NB4 (cell line): ENCODE measurements at places on chromosomes 4 and X.

GRCh38 chr4:72553540-72554337 lies 15.3 kb downstream of the ADAMTS3 start:
- no peak for DNase-seq

- DNase-seq, result no peak
Observed at GRCh38 chrX:17226736-17227135, 148.3 kb upstream of the NHS start.

DNA sequence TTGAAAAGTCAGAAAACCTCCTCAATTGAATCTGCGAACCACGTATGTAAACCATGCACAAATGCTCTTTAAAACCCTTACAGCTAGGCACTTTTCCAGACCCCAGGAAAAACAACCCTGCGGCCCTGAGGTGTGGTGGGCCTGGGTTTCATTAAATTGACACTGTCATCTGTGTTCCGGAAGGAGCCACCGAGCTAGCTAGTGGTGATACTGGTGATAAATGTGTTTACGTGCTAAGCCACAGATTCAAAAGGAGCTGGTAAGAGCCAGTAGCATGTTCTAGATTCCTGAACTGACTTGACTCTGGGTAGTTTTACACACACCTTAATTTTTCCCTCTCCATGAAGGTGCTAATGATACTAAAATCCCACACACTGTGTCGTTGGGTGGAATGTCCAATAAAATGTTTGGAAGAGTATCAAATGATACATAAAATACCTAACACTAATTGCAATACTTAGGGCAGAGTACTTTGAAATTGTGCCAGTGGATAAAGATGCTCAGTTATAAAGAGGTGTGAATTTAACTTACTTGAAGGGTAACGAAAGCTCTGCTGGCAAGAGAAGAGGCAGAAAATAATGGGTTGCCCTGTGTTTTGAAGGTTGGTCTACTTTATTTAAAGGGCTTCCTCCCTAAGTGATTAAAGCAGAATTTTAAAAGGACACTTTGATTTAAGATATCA lies 8.5 kb downstream of the SMS start:
- DNase-seq, result no peak

DNA sequence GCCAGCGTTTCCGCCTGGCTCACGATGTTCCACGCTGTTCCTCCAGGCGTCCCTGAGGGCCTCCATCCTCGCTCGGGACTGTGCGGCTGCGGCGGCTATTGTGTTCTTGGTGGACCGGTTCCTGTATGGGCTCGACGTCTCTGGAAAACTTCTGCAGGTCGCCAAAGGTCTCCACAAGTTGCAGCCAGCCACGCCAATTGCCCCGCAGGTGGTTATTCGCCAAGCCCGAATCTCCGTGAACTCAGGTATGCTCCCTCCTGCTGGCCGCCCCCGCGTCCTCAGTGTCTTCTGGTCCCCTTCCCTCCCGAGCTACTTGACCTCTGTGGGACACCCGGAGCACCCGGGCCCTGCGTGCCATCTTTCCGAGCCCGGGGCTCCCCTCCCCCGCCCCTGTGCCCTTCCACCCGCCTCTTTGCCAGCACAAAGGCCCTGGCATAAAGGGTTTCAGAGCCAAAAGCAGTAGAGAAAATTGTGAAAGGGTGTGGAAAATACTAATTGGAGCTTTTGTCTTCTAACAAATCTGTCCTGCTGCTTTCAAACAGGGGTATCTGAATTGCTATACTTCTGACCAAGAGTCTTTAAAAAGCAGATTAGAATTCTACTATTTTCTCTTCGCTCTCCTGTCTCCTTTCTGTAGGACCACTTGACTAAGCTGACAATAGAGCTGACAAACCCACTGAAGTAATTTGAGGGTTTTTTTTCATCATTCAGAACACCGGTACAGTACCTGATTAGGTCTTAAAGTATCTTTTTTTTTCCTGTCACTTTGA lies 104.0 kb downstream of the NEUROG2 start:
- DNase-seq, result no peak

GRCh38 chr4:11028334-11028733 lies 343.8 kb upstream of the CLNK start:
- DNase-seq, result no peak
